ENCODE measurements at places on chromosomes 4 and X.

- DNase-seq, result peak; percentile 10
Measured at GRCh38 chrX:120262859-120263708, 12.5 kb downstream of the ZBTB33 start.

DNA sequence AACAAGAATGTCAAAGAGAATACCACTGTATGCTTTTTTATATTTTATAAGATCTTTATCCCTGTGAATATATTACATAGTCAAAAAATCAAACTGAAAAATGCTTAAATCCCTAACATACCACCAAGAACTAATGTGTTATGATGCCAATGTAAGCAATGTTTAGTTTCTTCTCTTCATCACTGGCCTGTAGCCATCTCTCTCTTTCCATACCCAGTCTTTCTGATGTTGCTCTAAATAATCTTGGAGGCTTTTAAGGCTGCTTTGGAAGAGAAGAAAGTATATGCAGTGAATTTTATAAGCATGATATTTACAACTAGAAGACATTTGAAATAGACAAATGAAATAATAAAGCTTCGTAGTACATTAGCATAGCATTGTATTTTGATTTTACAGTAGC, 82.9 kb downstream of the NFKB1 start:
- DNase-seq, result no peak

GRCh38 chrX:46704767-46705386, 54.0 kb downstream of the SLC9A7 start:
- no peak for DNase-seq

DNA sequence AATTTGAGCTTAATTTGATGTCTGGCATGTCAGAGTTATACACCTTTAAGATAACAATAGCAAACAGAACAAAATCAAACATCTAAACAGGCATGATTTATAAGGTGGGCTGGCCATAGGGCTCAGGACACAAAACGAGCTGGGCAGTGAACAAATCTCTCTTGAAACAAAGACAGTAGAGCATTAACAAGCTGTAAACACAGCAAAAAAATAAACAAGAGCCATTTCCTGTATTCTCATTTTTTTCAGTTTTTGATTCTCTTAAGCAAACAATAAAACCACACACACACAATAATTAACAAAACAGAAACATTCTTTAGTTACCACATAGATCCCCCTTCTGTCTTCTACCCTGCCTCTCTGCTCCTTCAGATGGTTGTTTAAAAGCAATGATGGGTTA, 68.3 kb upstream of the TMEM150C start:
- peak; percentile 13 for DNase-seq

DNA sequence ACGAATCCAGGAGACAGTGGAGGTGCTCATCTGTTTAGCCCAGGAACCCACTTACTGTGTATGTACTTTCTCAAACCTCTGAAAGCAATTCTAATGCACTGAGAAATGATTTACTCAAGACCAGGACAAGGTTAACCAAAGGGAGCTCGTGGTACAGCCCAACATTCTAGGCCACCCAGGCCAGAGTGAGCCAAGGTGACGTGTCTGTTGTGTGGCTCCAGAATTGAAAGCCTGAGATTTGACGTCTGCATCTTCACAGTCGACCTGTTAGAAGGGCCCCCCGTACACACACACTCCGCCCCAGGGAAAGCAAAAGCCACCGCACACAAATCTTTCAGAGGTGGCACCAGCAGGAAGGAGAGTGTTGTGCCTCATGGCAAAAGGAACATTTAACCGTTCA, 2.3 kb downstream of the MAP3K15 start:
- DNase-seq, result no peak

DNA sequence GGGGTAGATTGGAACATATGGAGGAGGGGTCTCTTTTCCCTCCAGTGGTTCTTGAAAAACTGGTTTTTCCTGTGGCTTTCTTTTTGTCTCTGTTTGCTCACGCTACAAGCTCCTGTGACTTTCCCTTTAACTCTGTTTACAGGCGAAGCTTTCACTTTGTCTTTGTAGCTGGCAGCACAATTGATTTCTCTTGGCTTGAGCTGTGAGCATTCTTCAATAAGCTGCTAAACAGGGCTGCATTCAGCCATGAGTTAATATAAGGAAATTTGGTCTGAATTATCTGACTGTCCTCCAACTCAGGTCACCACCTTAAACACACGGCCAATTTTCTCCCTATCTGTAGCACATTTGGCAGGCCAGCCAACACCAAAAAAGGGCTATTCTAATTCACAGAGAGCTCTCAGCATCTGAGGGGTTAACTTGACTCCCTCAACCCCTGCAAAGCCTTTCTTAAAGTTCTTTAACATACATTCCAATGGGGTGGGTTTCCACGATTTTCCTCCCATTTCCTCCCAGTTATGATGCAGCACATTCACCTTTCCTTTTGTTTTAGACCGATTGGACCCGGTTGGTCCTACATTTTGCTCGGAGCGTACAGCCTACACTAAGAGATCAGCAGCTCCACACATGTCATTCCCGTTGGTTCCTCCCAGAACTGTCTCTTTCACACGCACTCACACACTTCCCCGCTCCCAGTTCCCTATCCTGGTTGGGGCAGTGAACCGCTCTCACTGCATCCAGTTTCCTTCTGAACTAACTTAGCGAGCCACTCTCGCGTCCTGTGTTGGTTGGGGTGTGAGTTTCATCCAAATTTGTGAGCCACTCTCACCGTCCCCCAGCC, 45.4 kb downstream of the UGT2A3 start:
- DNase-seq, result peak; percentile 45

DNA sequence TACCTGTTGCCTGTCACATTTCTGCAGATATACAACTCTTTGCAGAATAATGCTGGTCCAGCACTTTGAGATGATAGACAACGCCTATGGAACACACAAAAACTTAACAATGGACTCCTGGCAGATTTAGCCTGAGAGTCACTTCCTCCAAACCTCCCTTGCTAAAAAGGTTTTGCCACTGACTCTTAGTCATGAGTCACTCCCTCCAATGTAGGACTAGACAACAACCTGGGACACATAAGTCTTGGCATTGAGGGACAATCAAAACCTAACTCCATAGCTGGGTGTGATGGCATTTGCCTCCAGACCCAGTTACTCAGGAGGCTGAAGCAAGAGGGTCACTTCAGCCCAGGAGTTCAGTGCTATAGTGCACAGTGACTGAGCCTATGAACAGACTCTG, 22.0 kb upstream of the EIF4E start:
- no peak for DNase-seq

DNA sequence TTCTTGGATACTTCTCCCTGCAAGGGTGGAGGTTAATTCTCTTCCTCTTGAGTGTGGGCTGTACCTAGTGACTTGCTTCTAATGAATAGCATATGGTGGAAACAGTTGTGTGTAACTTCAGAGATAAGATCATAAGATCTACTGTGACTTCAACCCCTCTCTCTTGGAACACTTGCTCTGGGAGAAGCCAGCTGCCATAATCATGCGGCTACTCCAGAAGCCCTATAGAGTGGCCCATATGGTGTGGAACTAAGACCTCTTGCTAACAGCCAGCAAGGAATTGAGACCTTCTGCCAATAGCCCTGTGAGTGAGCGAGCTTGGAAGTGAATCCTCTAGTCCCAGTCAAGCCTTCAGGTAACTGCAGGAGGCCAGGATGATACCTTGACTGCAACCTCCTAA, 81.1 kb downstream of the RBMX2 start:
- no peak for DNase-seq

GRCh38 chr4:56086073-56086541, 137.4 kb downstream of the CEP135 start:
- no peak for DNase-seq

DNA sequence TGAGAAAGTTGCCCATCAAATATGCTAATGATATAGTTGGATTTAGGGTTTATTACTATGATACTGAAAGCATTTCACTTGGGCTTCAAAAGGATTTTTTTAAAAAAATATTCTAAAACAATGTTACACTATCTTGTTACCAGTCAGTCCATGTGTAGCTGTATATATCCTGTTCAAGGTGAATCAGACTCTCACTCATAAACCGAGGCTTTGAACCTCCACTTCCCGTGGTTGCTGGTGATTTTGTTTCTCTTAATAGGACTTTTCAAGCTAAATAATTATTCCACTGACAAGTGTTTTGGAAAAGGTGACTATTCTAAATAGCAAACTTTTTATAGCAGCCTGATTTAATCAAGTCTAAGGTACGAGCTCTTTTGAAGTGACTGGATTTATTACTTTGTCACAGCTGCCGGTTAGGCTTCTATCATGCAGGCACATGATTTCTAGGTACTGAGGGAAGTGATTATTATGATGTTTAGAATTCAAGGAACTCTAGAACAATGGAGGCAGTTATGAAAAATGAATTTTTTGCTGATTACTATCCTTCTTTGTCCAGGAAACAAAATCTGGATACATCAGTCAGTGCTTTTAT, 287.7 kb downstream of the KCTD8 start:
- no peak for DNase-seq

- no peak for DNase-seq
Measured at GRCh38 chr4:145639186-145639698, 20.1 kb downstream of the MMAA start.

- no peak for DNase-seq
Measured at GRCh38 chr4:4696530-4696929, 154.7 kb upstream of the STX18 start.
